NCI-H2029 treated with DMSO at 0.1 percent for 48 hours (cell line): ENCODE measurements at places on chromosomes 1 and 21.

DNA sequence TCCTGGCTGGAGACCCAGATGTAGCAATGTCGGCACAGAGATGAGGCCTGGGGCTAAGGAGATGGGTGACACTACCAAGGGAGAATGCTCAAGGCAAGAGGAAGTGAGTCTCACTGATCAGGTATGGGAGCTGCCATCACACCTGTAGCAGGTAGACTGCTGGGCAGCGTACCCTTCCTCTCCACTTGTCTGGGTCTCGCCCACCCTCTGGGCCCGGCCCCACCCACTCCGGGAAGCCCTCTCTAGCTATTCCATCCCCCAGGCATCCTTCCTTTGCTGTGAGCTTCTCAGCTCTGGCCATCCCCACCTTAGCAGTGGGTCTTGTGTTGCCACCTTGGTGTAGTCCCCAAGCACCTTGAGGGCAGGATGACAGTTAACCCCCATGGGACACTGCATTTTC lies 87.7 kb upstream of the EDN2 start:
- no peak for DNase-seq

GRCh38 chr1:31781756-31782371 lies 17.7 kb upstream of the ADGRB2 start:
- no peak for DNase-seq

DNA sequence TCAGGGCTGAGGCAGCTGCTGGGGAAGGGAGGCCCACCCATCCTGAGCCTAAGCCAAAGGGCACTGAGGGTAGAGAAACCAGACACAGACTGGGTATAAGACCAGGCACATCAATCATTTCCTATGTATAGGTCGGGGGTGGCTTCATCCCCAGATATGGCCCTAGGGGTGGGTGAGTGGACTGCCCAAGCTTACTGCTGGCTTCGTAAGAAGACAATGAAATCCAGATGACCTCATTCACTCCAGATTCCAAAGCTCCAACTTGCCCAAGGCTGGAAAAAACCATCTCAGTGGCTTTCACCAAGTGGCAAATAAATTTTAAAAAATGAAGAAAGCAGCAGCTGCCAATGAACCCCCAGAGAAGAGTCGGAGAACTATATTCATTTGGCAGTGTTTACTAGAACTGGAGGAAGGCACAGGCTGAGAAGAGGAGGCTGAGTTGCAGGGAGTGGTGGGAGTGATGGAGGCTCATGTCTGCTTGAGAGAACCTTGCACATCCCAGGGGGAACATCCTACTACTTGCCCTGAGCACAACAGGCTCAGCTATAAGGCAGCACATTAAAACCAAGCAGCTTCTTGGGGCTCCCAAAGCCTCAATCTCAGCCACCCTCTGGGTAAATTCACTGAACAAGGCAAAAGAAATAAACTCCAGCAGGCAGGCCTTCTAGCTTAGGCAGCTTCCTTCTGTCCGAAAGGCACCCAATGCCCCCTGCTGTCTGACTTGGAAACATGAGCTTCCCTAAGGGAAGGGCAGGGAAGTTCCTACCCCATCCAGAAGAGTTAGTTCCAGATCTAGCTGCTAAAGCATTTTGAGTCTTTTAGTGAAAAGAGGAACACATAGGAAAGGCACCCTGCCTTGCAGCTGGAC lies 14.1 kb downstream of the PEA15 start:
- no peak for DNase-seq

DNA sequence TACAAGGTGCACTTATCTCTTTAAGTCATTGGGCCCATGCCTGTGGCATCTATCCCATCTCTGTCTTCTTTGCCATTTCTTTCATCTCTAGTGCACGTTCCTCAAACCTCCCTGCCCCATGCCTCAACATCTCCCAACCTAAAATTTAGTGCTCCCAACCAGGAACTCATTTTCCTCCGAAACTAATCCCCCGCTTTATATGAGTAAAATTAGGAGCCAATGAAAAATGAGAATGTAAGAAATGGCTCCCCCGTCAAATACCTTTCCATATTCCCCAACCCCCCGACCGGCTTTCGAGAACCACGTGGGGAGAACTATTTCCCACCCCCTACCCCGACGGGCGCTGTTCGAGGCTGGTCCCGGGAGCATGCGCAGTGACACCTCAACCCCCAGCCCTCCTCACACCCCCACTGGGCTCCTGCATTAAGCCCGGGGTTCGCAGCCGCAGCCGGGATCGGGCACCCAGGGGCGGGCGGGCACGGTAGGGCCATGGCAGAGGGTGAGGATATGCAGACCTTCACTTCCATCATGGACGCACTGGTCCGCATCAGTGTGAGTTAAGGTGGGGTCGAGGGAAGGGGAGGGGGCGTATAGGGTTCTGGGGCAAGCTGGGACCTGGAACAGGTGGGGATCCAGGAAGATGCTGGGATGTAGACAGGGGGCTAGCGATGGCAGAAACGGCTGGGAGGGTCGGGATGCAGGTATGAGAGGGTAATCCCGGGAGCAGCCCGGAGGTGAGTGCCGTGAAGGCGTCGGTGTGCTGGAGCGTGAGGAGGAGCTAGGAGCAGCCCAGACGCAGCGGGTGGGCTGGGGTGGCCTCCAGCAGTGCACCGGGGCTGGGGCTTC lies at the start of gene TRIM46:
TRIM46 (plus strand) TSS at position 372 of the 846 bp plus-strand sequence; CDS start at position 490, 118 bp downstream.
- no peak for DNase-seq

- DNase-seq = no peak
Measured at GRCh38 chr1:200364091-200364759, 45.6 kb downstream of the ZNF281 start.

DNA sequence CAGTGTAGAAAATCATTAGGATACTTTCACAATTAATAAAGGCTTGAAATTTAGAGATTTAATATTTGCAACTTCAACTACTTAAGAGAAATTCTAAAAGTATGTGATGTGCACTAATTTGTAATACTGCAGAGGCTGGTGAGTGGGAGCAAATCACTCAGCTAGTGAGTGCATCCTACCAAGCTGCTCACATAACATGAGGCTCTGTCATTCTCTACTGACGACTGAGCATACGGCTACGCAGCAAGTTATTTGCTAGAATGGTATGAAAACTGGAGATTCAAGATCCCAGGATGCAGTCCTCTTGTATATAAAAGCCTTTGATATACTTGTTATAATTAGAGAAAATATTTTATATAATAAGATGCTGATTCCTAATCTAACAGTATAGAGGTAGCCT lies 90.1 kb downstream of the ATP1B1 start:
- DNase-seq = no peak

DNA sequence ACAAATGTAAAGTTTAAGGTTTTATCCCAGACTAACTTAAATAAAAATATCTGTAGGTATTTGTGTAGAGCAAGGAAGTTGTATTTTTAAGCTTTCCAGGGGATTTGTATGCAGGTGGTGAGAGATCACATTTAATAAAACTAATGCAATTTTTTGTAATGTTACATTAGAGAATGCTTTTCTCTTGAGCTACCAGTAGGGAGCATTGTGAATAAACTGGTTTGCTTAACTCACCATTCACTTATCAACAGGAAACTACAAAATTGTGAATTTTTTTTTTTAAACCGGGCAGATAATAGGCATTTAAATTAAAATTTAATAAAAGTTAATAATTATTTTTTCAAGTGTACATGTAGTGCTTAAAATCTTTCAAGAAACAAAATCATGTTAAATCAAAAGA lies 78.6 kb downstream of the IVNS1ABP start:
- no peak for DNase-seq

DNA sequence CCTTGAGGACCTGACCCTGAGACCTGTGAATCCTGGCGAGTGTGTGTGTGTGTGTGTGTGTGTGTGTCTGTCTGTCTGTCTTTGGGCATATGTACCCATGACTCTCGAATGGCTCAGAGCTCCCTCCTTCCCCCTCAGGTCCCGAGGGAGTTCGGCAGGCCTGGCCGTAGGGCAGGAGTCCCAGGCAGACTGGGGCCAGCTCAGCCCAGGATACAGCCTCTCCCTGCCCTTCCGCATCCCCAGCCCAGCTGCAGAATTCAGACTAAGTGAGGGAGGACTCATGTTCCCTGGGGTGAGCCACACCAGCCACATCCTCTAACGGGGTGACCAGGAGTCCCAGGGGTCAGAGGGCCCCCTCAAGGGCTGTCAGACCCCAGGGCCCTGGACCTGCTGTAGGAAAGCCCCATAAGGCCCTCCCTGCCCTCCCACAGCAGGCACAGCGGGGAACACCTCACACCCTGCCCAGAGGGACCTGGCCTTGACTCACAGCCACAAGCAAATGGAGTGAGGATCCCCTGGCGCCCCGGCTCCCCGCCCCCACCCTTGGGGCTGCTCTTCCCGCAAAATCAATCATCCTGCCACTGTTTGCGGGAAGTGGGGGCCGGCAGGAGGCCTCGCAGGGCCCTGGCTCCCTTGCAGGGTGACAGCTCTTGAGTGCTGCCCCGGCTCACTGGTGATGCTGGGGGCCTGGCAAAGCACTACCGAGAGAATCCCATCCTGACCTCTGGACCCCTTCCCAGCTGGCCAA lies 101.7 kb upstream of the CASZ1 start:
- no peak for DNase-seq

GRCh38 chr1:88658419-88658818 lies 25.7 kb upstream of the PKN2 start:
- no peak for DNase-seq

DNA sequence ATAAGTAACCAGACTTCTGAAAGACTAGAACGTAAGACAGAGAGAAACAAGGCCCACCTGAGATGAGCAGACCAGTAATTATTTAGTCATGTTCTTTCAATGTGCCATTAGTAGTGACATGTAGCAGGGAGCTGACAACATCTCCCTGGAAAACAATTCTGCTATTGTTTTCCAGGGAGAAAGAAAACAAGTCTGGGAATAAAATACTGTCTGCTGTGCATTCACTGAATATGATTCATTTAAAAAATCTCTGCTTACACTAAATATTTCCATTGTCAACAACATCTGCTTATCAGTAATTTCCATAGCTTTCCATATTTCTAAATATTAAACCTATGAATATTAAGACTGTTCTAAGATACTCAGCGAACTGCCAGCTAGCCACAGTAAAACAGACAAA lies 80.0 kb downstream of the VCAM1 start:
- DNase-seq = no peak

DNA sequence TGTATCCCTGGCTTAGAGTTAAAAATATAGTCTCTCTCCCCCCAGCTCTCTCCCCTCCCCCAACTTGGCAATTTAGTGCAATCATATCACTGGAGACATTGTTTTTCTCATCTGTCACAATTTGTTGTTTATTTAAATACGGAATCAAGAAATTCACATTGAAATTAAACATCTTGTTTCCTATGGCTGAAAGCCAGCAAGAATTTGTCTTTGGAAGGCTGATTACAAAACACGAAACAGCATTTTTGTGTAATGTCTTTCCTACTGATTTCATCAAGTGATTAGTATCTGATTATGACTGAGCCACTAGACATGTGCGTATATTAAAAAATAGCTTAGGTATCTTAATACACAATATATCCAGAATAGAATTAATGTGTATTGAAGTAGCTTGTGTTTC lies 119.7 kb downstream of the LYPLAL1 start:
- DNase-seq = no peak

DNA sequence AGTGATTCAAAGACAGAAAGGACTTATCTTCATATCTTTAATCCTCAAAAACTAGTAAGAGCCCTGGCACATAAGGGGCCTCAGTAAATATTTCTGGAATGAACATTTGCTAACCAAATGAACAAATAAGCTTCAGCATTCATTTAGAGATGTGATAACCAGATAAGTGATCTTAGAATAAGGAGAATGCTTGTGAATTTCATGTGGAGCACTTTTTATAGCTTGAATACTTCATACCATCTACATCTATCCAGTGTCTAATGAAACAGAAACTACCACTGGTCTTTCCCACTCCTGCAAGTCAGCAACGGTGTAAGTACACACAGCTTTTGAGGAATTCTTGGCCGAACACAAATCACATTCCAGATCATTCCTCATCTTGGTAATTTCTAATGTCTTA lies 38.5 kb downstream of the EDEM3 start:
- DNase-seq = no peak

DNA sequence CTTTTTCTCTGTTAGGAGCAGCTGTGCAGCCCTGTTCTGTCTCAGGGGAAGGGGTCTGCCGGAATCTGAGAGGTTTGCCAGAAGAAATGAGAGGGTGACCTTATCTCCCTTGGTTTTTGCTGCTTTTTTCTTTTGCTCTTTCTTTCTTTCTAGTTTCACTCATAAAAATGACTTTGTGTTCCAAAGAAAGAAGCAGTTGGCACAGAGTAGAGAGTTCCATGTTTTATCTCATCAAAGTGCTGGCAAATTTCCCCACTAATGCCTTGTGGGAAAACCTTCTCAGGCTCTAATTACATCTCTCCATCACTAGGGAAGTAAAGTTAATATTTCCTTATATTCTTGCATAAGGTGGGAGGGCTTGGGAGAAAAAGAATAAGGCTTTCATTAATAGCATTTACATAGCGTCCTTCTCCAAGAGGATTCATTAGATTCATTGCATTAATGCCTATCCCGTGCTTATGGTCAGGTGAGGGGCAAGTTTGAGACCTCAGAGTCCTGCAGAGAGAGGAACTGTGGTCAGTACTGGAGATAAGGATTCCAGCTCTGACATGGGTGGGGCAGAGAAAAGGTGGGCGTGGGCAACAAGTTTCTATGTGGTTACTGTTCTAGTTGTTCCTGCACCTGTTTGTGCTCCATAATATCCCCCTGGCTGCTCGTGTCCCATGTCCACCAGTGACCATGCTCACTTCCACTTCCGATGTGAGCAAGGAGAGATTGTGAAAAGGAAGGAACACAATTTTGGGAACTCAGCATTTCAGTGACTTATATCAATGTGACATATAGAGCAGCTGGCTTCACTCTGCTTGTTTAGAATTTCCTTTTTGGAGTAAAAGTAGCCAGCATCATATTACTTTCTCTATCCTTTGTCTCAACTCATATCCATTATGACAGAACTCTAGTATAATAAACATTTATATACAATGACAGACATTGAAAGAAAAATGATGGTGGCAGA lies 79.5 kb downstream of the DISC1 start:
- no peak for DNase-seq

DNA sequence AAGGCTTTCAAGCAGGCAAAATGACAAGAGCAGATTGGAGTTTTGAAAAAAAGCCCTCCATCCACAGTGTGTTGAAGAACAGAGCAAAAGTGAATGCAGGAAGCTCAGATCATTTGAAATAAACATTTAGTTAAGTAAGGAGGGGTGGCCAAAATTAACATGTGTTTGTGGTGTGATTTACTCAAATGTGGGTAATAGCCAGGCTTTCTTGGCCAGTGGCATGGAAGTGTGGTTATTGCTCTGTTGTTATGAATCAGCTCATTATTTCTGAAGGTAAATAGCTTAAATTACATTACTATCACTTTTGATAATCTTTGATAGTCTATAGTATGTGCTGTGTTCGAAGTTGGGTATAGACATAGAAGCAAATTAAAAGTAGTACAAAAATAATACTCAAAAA lies 485.9 kb downstream of the LMO4 start:
- no peak for DNase-seq

GRCh38 chr1:51636191-51636590 lies 19.3 kb downstream of the OSBPL9 start:
- no peak for DNase-seq

- DNase-seq = no peak
Measured at GRCh38 chr1:220344745-220345144, 72.5 kb upstream of the RAB3GAP2 start.

GRCh38 chr1:27557596-27558340 lies 46.2 kb downstream of the AHDC1 start:
- no peak for DNase-seq
